Astrocyte (in vitro differentiated cells and primary cell): ENCODE measurements at places on chromosomes 4 and X.

- DNase-seq: no peak
Measured at GRCh38 chrX:39601231-39602177, 496.3 kb downstream of the BCOR start.

DNA sequence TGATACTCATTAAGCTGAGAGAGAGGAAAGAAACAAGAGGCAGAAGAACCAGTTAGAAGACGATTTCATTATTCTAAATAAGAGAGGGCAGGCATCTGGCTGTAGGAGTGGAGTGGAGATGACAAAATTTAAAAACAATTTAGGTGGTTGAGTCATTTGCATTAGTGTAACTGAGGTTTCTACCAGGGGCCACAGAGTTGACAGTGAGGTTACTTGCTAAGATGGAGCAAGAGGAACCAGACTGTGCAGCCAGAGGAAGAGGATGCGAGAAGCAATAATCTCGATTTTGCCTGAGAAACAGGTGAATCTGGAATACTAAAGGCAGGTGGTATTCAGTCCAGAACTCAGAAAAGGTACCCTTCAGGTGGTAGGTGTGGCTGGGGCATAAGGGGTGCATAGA, 491.9 kb downstream of the MID1IP1 start:
- DNase-seq: no peak

- no peak for DNase-seq
Measured at GRCh38 chr4:122661176-122662160, 40.6 kb upstream of the IL21 start.

GRCh38 chrX:136147315-136147901, at the start of gene FHL1:
Gene FHL1, plus strand, starts transcription at chrX:136147533.
- DNase-seq: no peak

DNA sequence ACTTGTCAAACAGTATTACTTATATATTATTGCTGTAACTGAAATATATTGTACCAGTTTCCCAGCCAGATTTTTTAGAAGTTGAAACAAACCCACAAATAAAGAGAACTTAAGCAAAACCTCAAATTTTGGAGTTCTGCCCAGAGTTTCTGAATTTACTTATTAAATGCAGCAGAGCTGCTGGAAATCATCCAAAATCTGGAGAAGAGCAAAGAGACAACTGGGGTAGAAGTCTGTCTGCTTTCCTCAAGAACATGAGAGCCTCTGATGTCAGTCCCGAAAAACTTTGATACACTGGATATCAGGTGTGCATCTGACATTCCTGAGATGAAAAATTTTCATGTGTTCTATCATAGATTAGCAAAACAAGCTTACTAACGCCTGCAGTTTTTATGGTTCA, 325.9 kb downstream of the NR3C2 start:
- peak; percentile 64 for DNase-seq
